ENCODE measurements at places on chromosomes 2 and 18.
A peak's percentile ranks its signal among the peaks of the same experiment; 100 is the strongest.

- no peak for DNase-seq
These were observed 975.1 kb downstream of the BCL11A start for GRCh38 chr2:59578349-59578748.

DNA sequence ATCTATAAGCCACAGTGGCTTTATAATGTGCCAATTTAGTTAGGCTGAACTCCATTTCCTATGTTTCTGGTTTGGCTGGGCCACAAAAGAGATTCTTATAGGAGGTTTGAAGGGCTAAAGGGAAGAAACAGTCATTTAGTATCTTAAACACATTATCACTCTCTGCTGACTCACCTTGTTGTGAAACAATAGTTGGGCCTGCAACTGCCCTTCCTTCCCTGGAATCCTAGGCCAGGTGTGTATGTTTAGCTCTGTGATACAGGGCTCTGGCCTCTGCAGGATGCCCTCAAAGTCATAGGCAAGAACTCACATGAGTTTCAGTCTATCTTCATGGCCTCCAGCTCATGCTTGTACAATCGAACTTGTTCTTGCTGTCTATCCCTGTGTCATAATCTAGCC lies 400.0 kb upstream of the CELF4 start:
- no peak for DNase-seq

DNA sequence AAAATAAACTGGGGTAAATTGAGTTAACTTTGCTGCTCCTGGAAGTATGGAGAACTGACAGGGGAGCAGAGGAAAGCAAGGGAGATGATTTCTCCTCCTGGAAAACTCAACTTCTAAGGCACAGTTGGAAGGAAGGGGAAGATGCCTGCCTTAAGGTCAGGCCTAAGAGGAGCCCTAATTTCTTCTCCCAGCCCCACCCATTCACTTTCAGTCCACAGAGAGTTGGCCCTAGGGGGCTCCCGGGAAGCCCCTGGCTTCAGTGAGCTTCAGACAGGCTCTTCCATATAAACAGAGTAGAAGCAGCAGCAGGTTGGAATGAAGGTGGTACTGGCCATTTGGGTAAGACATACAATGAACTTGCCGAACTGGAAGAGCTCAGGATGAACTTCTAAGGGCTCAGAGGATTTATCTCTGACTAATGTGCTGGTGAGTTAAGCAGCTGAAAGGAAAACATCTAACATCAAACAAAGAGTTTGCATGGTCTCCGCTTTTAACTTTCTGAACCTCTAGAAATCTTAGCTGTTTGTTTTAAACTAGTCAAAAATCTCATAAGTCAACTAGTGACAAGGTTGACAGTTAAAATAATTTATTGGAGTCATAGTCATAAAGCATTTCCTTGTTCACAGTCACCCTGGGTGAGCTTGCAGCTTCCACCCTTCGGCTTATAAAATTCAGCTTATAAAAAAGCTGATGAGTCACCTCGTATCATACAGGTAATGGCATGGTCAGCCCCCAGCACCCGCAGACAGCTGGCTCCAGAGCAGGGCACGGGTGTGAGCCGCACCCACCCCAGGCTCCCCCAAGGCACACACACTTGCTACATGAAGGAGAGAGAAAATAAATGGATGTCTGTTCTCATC lies 9.8 kb downstream of the MALL start:
- no peak for DNase-seq

GRCh38 chr2:241673797-241674725 lies 12.6 kb downstream of the DTYMK start:
- DNase-seq, result no peak

DNA sequence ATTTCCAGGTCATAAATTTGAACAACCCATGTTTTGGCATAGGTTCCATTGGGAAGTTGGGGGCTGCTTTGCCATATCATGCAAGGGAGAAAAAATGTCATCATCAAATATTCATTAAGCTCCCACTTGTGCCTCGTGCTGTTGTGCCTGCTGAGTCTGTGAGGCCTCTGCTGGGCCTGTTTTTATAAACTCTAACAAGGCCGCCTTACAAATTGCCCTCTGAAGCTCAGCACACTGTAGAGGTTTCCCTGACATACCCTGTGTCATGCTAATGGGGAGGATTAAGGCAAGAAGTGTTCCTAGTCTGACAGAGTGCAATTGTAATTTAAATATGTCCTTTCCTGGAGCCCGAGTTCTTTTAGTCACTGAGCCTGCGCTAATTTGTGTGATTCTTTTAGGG lies 17.6 kb downstream of the OSBPL6 start:
- DNase-seq, result peak; percentile 27

GRCh38 chr2:39620067-39620466 lies 45.6 kb upstream of the TMEM178A start:
- peak; percentile 6 for DNase-seq

DNA sequence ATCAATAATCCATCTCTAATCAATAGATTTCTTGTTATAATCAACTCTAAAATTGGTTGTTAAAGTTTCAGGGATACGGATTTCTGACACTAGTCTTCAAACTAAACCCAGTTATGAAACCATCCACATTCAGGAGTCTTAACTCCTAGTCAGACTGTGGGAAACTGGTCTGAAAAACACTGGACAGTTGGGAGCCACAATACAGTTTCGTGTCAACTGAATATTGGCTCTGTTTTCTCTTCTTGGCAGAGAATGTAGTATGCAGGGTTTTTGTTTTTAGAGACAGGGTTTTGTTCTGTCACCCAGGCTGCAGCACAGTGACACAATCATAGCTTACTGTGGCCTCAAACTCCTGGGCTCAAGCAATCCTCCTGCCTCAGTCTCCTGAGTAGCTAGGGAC lies 123.1 kb downstream of the RTTN start:
- DNase-seq, result peak; percentile 13

- DNase-seq, result no peak
These were observed 272.6 kb upstream of the ERBB4 start for GRCh38 chr2:212811036-212811805.

- DNase-seq, result no peak
These were observed 456.9 kb upstream of the TNP1 start for GRCh38 chr2:217316743-217317142.

GRCh38 chr18:48719388-48719787 lies 180.6 kb downstream of the CTIF start:
- DNase-seq, result no peak

- DNase-seq, result no peak
These were observed 332.4 kb upstream of the MYT1L start for GRCh38 chr2:2663401-2664036.

DNA sequence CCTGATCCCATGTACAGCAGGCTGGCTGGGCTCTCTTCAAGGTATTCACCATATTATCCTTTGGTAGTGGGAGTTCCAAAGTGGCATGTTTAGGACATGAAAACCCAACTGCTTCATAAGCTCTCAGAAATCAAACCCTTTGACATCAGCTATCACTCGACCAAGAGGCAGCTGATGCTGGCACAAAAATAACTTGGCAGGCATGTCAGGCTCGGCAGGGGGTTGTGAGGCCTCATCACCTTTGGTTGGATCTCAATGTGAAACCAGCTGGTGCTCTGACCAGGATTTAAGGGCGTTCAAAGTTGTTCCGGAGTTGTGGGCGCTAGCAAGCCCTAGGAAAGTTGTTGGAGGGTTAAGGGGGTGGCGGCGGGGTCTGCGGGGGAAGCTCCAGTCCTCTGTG lies 171.9 kb downstream of the FHOD3 start:
- no peak for DNase-seq

GRCh38 chr2:99166218-99166617 lies 11.5 kb downstream of the LIPT1 start:
- DNase-seq, result no peak

GRCh38 chr2:172232708-172233396 lies 130.2 kb upstream of the DLX2 start:
- no peak for DNase-seq

- peak; percentile 29 for DNase-seq
These were observed 386.5 kb downstream of the DLGAP1 start for GRCh38 chr18:4068552-4069158.

DNA sequence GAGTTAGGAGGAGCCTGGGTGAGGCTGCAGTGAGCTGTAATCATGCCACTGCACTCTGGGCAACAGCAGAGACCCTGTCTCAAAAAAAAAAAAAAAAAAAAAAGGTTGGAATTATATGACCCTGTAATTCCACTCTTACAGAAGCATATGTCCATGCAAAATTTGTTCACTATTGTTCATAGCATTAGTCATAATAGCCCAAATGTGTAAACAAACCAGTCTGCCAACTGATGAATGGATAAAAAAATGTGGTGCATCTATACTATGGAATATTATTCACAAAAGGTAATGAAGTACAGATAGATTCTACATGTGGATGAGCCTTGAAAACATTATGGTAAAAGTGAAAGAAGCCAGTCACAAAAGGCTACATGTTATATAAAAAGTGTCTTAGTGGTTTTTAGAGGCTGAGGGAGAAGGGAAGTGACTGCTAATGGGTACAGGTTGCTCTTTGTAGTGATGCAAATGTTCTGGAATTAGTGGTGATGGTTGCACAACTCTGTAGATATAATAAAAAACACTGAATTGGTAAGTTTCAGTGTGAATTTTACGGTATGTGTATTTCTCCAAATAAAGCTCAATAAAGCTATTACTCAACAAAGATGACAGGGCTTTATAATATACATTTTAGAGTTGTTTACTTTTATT lies 9.4 kb downstream of the COA5 start:
- DNase-seq, result no peak

DNA sequence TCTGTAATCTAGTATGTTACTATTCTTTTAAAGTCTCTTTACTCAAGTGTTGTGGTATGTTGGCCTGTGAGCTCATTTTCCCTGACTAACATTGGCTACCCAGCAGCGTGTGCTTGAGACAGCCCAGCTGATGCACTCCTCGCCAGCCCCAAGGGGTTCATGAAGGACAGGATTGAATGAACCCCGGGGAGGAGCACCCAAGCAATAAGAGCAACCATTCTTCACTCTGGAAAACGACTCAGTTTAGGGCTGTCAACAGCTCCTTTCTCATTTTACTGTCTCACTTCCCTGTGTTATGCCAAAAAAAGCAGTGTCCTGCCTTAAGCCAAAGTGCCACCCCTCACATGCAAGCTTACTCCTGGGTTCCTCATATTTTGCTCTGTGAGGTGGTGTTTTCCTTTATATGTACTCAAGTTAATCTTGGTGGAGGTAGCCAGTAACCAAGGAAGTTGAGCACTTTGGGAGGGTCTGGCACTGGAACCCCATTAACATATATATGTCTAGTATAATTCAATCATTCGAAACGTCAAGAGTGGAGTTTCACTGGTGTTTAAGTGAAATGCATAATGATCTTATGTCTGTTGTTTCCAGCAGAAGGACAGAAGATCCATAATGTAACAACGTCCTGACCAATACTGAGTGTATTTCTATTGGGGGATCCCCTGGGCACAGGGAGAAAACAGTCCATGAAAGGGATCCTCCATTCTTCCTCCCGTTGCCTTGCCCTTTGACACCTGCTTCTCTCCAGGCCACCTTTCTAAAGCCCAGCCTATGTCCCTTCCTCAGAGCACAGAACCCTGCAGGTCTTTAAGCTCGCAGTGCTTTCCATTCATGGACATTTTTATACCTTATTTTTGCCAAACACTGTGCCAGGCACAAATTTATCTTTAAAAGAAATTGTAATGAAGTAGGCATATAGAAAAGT lies 43.2 kb downstream of the ATIC start:
- DNase-seq, result no peak

DNA sequence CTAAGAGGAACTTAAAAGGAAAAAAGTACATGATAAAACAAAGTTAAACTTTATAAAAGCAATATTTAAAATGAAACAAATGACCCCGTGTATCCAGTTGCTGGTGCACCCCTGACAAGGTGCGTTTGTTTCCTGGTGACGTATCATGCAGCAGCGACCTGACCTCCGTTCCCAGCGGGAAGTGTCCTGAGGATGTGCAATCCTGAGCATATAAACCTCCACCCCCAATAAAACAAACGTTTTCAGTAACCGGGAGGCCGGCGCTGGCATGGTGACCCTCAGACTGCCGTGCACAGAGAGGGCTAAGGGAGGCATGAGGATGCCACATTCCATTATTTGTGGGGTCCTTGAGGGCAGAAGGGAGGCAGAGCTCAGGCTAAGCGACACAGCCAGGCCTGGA lies 14.8 kb downstream of the SLC66A2 start:
- DNase-seq, result no peak

DNA sequence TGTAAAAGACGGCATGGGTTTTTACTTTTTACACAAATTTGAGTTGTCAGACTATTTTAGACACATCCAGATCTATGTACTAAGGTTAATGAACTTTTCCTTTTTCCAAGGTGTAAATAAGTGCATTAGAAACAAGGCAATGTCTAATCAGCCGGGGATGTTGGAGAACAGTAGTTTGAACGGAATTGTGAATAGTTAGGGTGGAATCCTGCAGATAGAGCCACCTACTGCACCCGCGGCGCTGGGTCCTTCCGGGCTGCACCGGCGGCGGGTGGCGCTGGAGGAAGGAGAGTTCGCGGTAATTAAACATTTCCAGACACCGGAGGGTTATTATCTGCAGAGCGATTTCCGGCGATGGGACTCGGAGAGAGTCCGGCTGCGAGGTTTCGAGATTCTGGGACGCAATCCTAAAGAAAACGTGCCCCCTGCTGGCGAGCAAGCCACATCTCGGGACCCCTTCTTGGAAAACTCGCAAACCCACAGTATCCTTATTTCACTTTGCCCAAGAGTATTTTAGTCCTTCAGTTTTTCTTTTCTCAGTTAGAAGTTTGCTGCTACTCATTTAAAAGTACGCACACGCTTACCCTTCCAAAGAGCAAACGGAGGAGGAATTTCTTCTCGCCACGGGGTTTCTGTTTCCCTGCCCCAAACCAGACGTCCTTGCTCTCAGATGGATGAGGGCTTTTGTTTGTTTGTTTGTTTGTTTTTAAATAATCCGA lies 4.5 kb upstream of the OSR1 start:
- peak; percentile 77 for DNase-seq

GRCh38 chr2:220466251-220466691 lies 838.8 kb downstream of the SLC4A3 start:
- no peak for DNase-seq

DNA sequence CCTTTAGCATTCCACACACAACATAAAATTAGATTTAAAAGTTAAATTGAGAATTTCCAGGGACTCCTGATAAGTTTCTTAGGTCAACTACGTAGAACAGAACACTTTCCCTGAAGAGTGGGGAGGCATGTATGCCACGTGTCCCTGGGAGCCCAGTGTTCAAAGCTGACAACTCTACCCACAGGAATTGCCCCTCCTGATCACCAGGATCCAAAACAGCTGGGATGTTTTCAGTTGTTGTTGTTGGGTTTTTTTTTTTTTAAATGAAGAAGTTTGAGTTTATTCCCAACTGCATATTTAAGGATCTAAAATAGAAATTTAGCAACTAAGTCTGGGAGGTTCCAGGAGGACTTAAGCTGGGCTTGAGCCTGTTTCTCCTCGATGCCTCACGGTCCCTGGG lies 100.5 kb downstream of the TPGS2 start:
- DNase-seq, result no peak
